ENCODE measurements at places on chromosomes 16 and 17.

DNA sequence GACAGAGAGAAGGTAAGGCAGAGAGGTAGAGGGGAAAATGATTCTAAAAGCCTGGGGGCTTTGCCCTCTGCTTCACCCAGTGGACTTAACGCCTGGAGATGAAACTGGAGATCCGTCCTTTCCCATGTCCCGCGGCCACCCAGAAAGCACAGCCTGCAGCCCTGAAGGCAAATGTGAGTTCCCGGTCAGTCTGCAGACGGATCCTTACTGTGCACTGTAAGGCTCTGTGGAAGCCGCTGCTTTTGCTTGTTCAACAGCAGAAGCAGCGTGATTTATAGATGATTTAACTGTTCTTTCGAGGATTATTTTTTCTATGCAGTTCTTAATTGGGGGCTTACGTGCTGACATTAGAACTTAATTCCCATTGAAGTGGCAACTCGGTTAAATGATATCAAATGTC lies 290.4 kb downstream of the FOXL1 start:
- no peak for DNase-seq

DNA sequence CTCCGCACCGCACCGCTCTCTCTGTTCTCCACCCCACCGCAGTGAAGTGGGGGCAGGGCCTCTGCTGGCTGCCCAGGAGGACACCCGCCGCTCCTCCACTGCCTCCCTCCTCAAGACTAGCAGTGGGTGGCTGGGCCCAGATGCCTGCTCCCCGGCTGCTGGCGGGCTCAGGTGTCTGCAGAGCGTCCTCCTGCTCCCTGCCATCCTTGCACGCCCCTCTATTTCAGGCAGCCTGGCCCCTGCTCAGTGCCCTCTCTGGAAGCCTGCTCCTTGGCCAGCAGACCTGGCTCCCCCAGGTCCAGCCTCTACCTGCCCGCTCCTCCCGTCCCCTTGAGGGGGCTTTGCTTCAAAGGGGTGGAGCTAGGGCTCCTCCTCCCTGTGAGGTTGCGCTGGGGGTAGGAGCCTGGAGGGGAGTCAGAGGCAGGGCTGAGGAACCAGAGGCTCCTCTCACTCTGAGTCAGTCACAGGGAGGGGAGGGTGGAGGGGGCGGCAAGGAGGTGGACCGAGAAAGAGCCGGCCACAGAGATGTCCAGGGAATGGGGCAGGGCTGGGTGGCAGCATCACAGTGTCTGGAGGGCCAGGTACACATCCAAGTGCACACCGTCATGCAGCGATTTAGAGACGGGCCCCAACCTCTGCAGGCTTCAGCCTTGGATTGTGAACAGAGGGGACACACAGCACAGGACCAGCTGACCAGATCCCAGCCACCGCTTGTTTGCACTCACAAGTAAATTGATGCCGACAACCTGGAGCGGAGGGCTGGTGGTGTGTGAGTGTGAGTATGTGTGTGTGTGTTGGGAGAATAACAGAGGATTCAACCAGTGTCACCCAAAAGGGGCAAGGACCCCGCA lies 9.8 kb upstream of the TMEM92 start:
- no peak for DNase-seq

DNA sequence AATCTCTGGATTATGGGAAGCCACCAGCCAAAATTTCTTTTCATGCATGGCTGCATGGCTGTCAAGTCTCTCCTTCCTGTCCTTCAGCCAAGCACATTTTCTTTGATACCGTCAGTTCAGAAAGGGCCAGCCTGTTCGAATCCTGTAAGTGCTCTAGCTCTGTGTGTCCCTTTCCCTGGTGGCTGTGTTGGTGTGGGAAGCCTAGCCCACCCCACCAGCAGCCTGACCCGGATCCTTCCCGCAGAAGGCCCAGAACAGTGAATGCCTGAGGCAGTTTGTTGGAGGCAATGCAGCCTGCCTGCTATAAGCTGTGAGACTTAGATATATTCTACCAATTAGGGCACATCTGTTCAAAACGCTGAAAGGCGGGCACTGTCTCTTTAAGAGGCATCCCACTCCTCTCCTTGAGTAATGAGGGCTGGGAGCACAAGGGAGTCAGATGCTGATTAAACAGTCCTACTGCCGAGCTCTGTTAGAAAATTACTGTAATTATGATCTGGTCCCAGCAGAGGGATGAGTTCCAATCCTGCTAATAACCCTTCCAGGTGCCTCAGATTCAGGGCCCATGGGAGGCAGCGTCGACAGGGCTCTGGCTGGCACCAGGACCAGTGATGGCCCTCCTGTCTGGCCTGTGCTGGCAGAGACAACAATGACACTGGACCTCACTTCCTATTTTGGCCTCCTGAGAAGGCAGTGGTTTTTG lies 18.4 kb downstream of the SNX11 start:
- DNase-seq, result no peak

- no peak for DNase-seq
Measured at GRCh38 chr16:73890186-73891128, 406.2 kb upstream of the PSMD7 start.

DNA sequence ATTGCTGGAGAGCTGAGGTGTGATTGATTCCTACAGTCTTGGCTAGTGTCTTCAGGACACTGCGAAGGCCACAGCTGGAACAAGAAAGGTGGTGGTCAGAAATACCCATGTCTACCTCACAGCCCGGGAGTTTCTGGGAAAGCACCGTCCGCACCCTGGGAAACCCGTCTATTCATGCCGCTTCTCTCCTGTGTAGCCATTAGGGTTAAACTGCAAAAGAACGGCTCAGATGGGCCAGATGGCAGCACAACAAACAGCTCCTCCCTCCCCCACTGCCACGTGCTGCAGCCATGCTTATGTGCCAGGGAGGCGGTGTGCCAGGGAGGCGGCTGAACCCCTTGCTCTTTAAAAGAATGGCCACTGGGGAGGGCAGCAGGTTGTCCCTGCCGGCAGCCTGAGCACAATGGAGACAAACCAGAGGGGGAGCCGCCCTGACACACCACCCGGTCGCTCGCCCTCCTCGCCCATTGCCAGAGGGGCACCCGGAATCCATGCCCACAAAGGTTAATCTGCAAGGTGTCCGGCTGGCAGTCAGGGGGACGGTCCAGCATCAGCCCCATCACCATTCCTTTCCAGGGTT lies 65.2 kb downstream of the CYTH1 start:
- peak; percentile 94 for DNase-seq

DNA sequence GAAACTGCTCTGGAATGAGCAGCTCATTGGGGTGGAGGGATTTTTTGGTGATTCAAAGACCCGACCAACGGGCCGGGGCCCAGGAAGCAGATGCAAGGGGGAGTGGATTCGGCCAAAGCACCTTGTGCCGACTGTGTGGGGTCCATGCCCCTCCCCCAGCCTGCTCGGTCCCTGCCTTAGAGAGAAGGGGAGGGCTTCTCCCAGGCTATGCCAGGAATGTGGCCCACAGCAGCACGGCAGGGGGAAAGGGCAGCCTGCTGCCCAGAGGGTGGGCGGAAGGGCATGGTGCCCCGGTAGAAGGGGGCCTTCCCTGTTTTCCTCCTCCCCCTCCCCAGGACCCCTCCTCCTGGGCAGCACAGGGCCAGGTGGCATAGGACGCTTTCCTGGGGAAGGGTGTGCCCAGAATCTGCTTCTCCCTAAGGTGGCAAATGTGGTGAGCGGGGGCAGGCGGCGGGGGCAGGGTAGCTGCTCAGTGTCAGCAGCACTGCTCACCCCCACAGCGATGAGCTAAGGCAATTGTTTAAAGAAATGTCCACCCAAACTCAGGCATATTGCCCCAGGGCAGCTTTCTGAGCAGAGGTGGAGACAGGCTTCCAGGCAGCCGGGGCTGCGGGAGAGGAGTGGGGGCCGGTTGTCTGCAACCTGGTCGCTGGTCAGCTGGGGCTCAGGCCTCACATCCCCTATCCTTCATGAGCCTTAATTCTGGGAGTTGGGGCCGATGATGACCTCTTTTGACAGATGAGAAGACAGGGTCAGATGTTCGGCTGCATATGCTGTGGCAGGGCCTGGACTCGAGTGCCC lies 33.9 kb upstream of the MLKL start:
- no peak for DNase-seq
